ENCODE measurements at places on chromosomes 1 and 21.
A peak's percentile ranks its signal among the peaks of the same experiment; 100 is the strongest.

- no peak for DNase-seq
These were observed 58.0 kb downstream of the KIAA0319L start for GRCh38 chr1:35499231-35499630.

DNA sequence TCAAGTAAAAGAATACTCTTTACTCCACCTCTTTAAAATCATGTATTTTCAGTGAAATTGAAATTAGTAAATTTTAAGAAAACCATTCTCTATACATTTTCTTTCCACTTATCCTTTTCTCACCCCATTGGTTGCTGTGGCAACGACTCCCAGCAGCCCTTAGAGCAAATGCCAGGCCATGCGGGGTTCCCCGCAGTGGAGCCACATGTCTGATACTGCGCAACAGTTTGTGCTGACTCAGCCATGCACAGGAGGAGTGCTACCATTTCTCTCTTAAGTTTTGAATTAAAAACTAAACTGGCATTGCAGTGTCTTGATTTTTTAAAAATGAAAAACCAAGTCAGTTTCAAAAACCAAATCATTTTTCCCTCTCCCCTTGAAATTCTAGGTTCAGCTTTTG lies 214.1 kb upstream of the L1TD1 start:
- DNase-seq, result peak; percentile 29

DNA sequence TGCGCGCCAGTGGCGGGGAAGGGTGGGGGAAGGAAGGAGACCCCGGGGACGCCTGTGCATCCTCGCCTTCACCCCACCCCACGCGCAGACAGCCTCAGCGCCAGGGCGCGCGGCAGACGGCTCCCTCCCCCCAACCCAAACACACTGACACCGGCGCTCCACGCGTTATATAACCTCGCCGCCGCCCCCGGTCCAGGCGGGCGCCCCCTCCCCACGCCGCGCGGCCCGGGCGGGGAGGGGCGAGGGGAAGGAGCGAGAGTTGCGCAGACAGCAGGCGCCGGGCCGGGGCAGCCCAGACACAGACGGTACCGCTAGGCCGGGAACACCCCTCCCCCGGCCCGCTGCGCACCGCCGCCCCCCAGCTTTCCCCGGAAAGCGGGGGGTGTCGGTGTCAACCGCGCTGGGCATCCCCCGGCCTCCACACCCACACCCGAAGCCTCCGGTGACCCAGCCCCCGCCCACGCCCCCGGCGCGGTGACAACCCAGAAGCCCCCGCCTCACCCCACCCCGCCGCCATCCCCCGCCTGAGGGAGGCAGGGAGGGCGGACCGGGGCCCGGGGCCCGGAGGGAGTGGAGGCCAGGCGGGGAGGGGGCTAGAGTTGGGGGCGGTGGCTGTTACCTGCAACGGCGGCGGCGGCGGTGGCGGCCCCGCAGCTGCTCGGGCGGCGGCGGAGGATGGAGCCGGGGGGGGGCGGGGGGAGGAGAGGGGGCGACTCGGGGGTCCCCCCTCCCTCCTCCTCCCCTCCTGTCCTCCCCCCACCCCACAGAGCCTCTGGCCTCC lies 432 bp downstream of the AKT3 start:
- DNase-seq, result peak; percentile 72

DNA sequence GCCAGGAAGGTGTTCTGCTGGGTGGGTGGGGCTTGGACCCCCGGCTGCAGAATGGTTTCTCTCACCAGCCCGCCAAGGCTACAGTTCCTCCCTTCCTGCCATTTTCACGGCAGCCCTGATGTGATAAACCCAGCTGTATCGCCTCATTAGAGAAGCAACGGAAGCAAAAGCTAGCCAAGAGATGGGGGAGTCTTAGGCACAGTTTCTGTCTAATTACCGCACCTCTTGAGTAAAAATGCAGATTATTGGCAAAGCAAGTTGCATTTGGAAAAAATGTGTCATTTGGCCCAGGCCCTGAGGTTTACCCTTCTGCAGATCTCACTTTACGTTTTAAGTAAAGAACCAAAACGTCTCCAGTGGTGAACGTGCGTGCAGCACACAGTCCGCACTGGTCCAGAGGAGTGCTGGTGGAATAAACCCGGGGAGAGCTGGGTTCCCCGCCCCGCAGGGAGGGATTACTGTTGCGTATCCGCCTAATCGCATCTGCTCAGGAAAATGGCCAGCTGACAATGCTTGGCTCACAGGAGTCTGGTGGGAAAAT lies 109.9 kb downstream of the GALNT2 start:
- DNase-seq, result no peak

DNA sequence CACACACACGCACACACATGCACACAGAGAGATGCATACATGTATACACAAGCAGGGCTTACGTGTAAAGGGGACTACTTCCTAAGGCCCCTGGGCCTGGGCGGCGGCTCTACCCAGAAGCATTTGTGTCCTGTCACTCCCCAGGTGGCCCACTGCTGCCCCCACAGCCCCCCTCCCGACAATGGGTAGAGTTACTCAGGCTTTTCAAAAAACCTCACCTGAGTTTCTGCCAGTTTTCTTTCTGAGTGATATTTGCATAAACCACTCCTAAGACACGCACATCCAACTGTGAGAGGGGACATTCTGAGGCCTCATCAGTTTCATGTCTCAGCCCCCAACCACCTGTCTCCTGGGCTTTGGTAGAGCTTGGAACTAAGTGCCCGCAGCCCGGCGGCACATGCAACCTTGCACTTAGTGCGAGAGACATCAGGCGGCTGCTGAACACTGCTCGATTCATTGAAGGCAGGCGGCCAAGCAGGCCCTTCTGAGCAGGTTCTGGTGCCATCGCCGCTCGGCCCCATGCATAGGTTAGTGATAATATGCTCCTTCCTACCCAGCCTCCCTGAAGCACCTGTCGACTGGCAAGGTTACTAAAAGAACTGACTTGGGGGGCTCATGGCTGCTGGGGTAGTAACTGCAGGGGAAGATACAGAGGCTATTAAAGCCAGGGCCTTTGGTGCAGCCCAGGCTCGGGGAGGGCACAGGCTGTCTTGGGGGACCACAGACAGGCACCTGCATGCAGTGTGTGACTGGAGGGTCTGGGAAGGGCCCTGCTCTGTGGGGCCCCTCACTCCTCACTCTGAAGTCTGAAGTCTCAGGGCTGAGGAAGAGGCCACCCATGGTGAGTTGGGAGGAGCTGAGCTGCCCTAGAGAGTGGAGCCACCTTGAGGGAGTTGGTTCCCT lies 364.2 kb upstream of the VAMP3 start:
- peak; percentile 5 for DNase-seq

- DNase-seq, result no peak
These were observed 102.0 kb downstream of the FMN2 start for GRCh38 chr1:240193679-240194078.

DNA sequence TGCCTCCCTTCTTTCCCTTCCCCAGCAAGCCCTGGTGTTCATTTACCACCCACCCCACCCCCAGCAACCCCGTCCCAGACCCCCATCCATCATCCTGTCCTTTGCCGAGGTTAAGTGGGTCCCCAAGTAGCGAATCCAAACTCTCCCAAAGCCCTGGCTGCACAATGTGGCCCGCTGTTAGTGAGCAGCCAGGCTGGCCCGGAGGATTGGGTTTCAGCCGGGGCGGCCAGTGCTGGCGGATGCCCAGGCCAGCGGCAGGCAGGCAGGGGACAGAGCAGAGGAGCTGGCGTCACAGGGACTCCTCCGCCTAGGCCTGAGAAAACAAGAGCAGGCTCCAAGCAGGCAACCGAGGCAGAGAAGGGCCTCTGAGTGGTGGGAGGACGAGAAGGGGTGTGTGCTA lies 61.4 kb downstream of the EPHB2 start:
- DNase-seq, result no peak

DNA sequence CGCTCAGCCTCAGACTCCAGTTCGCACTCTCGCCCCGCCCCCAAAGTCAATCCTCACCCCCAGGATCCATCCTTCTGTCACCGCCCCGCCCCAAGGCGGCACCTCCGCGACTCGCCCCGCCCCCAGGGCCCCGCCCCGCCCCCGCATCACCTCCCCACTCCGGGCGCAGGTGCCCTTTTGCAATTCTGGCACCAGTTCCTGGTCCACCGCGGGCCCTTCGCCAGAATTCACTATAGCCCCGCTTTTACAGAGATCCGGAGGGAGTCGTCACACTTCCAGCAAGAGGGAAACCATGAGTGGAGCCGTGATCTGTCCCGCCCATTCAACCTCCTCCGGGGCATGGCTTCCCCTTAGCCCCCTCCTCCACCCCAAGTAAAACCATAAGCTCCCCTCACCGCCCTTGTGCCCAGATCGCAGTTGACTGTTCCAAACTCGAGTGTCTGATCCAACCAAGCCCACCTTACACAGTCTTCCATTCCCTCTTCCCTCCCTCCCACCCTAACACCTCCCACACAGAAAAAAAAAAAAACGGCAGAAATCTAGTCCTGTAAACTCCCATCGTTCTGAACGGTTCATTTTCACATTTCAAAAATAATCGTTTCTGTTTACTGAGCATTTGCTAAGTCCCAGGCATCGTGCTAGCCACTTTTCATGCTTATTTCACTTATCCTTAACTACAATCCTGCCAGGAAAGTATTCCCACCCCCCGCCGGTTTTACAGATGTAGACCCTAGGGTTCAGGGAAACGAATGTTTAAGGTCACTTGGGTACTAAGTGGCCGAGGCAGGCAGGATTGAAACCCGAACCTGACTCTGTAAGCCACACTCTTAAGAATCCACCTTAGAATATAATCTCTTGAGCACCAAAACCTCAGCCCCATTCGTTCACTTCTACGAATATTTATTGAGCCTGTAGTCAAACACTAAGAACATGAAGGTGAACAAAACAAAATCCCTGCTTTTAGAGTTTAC lies 1.3 kb upstream of the DNAJC16 start:
- peak; percentile 30 for DNase-seq

- no peak for DNase-seq
These were observed 148.1 kb upstream of the KCTD3 start for GRCh38 chr1:215418876-215419447.

DNA sequence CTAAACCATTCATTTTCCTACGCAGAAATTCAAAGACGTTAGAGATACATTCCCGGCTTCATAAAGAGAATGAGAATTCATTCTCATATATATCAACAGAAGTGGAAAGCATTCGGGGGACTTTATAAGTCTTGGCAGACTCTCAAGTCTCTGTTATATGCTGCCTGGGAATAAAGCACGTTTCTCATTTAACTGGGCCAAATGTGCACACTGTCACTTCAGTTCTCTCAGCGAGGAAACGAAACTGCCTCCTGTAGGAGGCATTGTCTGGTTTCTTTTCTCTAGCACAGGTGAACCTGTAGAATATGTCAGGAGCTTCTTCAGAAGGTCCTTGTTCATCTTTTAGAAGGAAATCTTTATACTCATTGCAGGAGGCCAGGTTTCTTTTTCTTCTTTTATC lies 367.6 kb downstream of the PTBP2 start:
- no peak for DNase-seq

- DNase-seq, result no peak
These were observed 6.0 kb downstream of the S100A9 start for GRCh38 chr1:153363641-153364040.

- no peak for DNase-seq
These were observed 35.5 kb downstream of the RGS2 start for GRCh38 chr1:192844360-192844759.

DNA sequence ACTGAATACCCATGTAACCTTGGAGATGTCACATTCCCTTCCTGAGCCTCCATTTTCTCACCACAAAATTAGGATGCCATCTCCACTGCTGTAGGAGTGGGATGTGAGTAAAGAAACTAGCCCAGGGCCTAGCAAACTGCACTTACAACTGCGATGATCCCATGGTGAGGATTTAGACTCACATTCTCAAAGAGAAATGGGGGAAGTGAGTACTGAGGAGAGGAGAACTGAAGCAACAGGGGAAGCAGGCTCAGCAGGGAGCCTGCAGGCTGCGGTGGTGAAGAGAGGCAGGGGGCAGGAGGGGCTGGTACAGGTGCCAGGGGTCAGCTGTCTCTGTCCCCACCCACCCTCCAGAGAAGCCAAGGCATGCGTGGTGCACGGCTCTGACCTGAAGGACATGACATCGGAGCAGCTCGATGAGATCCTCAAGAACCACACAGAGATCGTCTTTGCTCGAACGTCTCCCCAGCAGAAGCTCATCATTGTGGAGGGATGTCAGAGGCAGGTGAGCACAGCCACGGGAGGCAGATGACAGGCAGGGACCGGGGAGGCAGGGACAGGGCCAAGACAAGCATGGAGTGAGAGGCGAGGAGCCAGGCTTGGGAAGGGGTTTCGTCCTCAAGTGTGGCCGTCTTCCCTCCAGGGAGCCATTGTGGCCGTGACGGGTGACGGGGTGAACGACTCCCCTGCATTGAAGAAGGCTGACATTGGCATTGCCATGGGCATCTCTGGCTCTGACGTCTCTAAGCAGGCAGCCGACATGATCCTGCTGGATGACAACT lies 16.4 kb upstream of the ATP1A4 start:
- no peak for DNase-seq

- DNase-seq, result no peak
These were observed 76.7 kb downstream of the KCTD3 start for GRCh38 chr1:215643592-215644321.

- peak; percentile 48 for DNase-seq
These were observed 926 bp upstream of the ATP1B1 start for GRCh38 chr1:169105434-169106094.

DNA sequence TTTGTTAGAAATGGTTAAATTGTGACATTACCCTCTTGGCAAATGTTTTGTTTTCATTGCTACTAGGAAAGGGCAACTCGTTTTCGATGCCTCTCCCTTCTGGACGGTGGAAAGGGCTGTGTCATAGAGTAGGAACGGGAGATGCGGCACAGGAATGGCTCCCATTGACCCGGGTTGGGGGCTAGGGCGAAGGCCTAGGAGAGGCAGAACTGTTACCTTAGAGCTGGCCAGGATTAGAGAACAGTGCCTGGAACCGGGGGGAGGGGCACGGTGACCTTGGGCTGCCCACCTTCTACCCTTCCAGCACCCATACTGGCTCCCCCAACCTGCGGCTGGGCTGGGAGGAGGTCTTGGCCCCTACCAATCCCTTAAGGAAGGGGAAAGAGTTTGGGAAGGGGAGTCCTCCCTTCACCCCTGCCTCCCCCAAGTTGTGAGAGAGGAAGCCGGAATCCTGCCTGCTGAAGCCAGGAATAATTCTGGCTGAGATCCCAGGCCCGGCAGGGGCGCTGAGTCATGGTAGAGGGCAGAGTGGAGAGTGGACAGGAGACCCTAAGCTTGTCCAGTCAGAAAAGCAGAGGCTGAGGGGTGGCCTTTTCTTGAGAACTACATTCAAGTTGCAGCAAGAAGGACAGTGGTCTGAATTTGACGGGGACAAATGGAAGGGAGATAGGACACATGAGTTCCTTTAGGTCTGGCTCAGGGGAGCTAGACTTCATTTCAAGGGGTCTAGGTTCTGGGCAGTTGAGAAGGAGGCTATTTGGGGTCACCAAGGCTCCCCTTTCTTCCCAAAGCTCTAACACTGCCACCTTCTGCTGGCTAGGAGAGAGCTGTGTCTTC lies 8.2 kb downstream of the LMNA start:
- DNase-seq, result no peak

- no peak for DNase-seq
These were observed 13.4 kb upstream of the B3GALT5 start for GRCh38 chr21:39599191-39599970.
